ENCODE measurements at places on chromosomes 2 and 18.

DNA sequence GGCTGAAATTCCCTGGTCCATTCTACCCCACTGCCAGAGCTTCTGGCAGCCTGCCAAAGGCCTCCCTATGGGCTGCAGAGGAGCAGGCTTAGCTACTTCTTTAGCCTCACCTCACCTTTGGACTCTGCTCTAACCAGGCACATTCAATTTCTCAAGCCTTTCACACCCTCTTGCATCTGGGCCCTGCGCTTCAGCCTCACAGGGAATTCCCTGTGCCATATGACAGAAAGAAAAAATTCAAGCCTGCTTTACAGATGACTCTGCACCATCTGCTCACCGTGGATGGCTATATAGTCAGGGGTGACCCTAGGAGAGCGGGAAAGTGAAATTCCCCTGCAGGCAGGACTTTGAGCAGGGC is 62.5 kb downstream of the REEP1 start:
- DNase-seq: no peak

DNA sequence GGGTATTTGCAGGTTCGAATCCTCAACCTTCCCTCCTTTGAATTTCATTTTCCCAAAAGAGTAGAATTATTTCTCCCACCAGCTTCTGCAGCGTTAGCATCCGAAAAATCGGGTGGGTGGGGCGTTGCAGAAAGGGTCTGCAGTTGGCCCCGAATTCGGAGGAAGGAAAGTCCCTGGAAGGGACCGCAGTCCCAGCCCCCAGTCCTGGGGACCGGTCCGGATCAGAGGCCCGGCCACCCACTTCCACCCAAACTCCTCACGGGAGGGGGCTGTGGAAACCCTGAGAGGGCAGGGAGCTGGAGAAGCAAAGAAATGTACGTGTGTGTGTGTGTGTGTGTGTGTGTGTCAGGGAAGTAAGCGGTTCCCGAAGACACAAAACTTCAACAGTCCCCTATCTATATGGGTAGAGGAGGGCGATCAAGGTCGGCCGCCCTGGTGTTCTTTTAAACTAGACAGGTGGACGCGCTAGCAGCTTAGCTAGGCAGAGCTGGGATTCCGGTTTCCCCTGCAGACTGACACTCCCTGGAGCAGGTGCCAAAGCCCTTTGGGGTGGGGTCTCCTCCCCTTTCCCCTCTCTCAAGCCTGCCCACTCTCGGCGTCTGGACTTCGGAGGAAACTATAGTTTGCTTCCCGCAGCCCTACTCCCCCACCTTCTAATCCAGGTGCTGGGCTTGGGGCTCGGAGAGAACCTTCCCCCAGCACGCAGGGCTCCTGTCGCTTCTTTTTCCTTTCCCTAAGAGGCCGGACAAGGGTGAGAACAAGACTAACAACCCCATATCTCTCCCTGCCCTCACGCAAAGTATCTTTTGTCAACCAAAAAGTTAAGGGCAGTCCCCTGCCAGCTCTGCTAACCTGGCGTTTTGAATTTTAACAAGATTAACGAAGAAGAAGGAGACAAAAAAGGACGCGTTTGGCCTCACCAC is 4.8 kb upstream of the ONECUT2 start:
- no peak for DNase-seq

DNA sequence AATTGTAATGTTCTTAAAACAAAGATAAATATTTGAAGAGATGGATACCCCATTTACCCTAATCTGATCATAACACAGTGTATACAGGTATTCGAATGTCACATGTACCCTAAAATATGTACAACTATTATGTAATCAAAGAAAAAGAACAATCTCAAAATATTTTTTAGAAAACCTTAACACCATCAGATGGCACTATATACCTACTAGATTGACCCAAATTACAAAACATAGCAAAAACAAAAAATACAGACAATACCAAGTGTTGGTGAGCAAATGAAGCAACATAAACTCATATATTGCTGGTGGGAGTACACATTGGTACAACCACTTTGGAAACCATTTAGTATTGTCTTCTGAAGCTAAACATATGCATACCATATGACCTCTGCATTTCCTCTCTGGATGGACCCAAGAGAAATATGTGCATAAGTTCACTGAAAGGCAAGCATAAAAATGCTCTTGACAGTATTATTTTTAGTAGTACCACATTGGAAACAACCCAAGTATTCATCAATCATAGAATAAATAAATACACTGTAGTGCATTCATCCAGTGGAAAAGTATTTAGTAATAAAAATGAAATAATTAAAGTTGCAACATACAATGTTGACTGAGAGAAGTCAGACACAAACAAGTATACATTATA is 55.8 kb downstream of the GDF7 start:
- no peak for DNase-seq

GRCh38 chr2:222304737-222305515 is 6.1 kb upstream of the PAX3 start:
- no peak for DNase-seq

DNA sequence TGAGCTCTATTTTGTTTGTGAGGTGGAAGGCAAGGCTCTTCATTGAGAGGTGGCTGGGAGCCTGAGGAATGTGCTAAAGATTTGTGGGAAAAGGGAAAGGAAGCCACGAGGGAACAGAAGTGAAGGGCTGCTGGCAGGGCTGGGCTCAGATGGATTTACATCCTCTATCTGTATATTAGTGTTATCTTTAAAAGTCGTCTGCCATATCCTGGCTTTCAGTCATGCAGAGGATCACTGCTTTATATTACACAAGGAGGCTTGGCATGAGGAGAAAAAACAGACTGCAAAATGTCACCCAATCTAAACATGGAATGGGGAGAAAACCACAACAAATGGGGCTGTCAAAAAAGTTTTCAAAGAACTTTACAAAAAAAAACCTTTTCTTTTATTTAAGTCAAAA is 434.4 kb downstream of the HRH4 start:
- DNase-seq: no peak

DNA sequence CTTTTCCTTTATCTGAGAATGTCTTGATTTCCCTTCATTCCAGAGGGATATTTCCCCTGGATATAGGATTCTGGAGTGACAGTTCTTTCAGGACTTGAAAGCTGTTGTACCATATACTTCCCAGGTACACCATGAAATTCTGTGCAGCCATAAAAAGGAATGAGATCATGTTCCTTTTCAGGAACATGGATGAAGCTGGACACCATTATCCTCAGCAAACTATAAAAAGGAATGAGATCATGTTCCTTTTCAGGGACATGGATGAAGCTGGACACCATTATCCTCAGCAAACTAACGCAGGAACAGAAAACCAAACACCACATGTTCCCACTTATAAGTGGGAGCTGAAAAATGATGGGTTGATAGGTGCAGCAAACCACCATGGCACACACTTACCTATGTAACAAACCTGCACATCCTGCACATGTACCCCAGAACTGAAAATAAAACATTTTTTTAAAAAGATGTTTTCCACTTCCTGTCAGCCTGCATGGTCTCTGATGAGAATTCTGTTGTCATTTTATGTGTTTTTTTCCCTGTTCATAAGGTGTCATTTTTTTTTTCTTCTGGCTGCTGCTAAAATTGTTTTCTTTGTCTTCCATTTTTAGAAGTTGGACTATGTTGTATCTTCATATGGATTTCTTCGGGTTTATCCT is 133.3 kb downstream of the DNAH6 start:
- no peak for DNase-seq

- no peak for DNase-seq
These were observed 15.5 kb upstream of the IL1RN start for GRCh38 chr2:113111823-113112287.

DNA sequence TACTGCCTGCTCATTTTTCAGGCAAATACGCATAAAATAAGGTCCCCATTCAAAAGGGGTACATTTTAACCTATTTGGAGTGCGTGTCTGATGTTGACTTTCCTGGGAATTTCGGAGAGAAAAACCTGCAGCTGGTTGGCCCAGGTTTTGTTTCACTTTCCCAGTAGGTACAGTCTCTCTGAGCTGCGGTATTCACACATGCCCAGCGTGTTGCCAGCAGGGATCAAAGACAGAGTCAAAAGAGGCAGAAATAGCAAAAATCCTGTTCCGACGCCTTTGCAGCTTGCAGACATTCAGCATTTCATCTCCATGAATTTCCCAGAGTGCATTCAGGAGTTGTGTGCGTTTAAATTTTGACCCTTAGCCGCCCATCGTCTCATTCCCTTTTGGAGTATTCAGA is 855.4 kb upstream of the CELF4 start:
- DNase-seq: no peak

DNA sequence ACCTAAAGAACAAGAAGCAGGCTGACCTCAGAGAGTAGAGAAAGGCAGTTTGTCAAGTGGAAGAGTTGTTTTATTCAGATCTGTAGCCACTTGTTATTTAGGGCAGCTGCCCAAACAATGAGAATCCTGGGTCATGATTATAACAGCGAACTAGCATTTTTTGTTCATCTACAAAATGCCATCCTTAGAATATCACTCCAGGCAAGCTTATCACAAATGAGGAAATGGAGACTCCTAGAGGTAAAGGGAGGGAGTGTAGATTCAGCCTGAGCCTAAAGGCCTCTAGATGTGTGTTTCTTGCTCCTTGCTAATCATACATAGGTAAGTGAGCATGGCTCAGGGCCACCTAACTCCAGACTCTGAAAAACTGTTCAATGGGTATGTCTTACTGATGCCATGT is 126.1 kb downstream of the HNMT start:
- DNase-seq: no peak

All from ureter (tissue), 1 donor.